Activated effector memory CD4-positive, alpha-beta T cell treated with Interleukin-2 at 50 U/mL for 16 hours (primary cell): ENCODE measurements at places on chromosomes 1 and 21.
A peak's percentile ranks its signal among the peaks of the same experiment; 100 is the strongest.

GRCh38 chr1:183956559-183957188 lies 80.9 kb downstream of the COLGALT2 start:
- DNase-seq = peak; percentile 36

DNA sequence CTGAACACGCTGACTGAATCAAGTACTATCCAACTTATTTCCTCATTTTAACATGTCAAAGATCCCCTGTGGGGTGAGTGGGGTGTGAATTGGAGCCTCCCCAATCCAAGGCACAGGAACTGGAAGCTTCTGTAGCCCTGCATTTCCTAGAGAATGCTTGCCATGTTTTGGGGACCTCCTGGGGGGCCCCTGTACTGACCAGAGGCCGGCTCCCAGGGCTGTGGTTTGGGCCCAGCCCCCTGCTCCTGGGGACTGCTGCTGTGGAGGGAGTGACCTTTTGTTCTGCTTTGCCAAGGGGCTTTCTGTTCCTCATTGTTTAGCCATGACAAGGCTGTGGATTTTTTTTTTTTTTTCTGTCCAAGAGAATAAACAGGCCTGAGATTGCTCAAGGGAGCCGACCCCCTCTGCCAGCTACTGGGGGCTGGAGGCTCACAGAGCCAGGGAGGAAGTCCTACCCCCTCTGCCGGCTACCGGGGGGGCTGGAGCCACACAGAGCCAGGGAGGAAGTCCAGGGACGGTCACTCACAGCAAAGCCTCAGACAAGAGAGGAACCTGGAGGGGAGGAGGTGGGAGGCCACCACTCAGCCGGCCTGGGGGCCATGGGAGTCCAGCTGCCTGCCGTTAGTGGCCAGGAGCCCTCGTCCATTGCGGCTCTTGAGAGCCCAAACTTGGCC lies 17.4 kb downstream of the TNFRSF1B start:
- DNase-seq = no peak

DNA sequence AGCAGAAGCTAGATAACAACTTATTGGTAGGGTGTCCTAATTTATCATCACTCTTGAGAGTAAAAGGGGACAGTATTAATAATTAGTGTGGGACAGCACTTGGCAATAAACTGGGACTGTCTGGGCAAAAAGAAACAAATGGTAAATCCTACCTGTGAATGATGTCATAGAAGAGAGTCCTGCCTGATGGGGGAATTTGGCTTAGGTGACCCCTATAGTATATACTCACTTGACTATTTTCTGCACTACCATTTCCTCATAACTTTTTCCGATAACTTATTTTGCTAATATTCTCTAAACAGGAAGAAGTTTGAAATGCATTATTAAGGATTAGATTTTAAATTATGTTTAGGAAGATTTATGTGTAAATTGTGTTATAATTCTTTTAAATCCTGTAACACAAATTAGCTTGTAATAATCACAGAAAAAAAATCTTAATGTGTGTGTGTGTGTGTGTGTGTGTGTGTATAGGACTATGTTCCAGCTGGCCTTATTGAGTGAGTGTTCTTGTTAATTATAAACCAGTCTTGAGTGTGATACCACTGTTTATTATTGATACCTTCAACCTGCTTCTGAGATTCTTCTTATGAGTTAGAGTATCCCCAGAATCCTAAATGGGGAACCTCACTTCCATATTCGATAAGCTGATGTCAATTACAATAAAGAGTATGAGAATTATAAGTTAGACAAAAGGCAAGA lies 144.2 kb upstream of the C1orf105 start:
- no peak for DNase-seq

GRCh38 chr1:169003864-169004516 lies 102.5 kb upstream of the ATP1B1 start:
- no peak for DNase-seq

GRCh38 chr1:235809688-235810397 lies 56.9 kb downstream of the LYST start:
- DNase-seq = no peak

- no peak for DNase-seq
Measured at GRCh38 chr21:45087022-45087823, 12.8 kb downstream of the ADARB1 start.

DNA sequence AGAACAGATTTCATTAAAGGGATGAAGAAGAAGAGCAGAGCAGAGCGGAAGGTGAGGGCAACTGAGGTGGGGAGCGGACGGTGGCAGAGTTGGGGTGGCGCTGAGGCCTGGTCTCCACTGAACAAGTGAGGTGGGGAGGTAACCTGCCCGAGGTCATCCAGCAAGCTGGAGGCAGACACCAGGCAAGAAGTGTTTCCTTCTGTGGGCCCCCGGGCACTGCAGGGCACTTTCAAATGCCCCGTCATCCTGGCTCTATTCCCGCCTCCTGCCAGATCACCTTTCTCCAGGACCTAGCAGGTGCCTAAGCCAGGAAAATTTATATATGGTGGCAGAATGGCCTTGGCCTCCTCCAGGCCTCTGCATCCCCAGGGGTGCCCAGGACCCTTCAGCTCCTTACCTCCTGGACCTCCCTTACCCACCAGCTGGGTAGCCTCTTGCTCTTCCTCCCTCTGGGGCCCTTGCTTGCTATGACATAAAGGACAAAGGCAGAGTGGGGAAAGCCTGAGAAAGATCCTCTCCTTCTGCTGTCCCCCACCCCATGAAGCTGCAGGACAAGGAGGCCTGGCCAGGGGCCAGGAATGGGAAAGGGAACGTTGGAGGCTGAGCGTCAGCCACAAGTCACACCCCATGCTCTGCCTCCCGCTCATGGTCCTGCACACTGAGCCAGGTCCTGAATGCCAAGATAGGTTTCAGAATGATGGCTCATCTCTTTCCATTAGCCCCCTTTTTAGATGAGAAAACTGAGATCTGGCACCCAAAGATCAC lies 29.0 kb downstream of the VWA5B1 start:
- no peak for DNase-seq

- DNase-seq = peak; percentile 46
Measured at GRCh38 chr1:147700042-147701006, 30.0 kb upstream of the ACP6 start.

GRCh38 chr1:198892065-198892464 lies 253.2 kb downstream of the PTPRC start:
- no peak for DNase-seq

- DNase-seq = no peak
Measured at GRCh38 chr1:192709544-192709943, 73.6 kb downstream of the RGS13 start.
